ENCODE measurements at places on chromosomes 13 and 19.

- H3K4me3 ChIP-seq, result no peak overlapping the region
- H3K36me3 ChIP-seq, result no peaks in the 10 kb centered on the region
- H3K27ac ChIP-seq, result no peak overlapping the region
- no peaks in the 10 kb centered on the region for H3K4me1 ChIP-seq
Observed at GRCh38 chr13:54950546-54950945, 1921.9 kb downstream of the OLFM4 start.

DNA sequence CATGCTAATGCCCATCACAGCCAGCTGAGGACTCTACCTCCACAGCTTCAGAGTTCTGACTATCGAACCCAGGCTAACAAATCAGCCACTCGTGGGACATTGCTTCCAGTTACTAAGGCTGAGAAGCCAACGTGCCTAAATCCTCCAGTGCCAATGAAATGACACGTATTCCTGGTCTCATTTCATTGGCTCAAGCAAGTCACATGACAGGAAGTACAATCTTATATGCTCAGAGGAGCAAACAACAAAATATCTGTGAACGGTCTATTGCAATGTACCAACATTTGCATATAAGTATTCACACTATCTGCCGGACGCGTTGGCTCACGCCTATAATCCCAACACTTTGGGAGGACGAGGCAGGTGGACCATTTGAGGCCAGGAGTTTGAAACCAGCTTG lies 12.8 kb upstream of the IZUMO2 start:
- H3K27ac ChIP-seq, result no peak overlapping the region
- no peak for DNase-seq
- no peak overlapping the region for H3K4me3 ChIP-seq
- H3K36me3 ChIP-seq, result no peaks in the 10 kb centered on the region
- H3K27me3 ChIP-seq, result peaks cover 16% of the 10 kb centered on the region

DNA sequence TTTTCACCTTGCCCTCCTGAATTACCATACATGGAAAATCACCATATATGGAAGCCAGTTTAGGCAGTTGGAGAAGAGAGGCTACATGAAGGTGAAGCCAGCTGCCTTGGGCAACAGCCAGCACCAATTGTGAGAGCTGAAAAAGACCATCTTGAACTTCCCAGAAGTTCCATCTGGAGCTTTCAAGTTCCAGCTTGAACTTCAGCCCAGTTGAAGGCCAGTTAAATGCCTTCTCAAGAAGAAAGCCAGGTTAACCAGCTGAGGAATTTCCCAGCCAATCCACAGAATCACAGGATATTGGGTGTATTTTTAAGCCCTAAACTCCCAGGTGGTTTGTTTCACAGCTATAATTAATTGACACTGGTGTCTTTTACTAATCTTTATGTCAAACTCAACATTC lies 713.6 kb upstream of the MIR17HG start:
- no peaks in the 10 kb centered on the region for H3K4me1 ChIP-seq
- DNase-seq, result no peak
- H3K27me3 ChIP-seq, result no peaks in the 10 kb centered on the region
- no peak overlapping the region for H3K4me3 ChIP-seq
- no peaks in the 10 kb centered on the region for H3K36me3 ChIP-seq
- H3K27ac ChIP-seq, result no peak overlapping the region

GRCh38 chr13:44747179-44747578 lies 171.0 kb upstream of the TSC22D1 start:
- H3K27me3 ChIP-seq, result peaks cover 5% of the 10 kb centered on the region
- H3K27ac ChIP-seq, result no peak overlapping the region
- DNase-seq, result no peak
- H3K36me3 ChIP-seq, result no peaks in the 10 kb centered on the region
- H3K4me1 ChIP-seq, result no peaks in the 10 kb centered on the region
- H3K4me3 ChIP-seq, result no peak overlapping the region

DNA sequence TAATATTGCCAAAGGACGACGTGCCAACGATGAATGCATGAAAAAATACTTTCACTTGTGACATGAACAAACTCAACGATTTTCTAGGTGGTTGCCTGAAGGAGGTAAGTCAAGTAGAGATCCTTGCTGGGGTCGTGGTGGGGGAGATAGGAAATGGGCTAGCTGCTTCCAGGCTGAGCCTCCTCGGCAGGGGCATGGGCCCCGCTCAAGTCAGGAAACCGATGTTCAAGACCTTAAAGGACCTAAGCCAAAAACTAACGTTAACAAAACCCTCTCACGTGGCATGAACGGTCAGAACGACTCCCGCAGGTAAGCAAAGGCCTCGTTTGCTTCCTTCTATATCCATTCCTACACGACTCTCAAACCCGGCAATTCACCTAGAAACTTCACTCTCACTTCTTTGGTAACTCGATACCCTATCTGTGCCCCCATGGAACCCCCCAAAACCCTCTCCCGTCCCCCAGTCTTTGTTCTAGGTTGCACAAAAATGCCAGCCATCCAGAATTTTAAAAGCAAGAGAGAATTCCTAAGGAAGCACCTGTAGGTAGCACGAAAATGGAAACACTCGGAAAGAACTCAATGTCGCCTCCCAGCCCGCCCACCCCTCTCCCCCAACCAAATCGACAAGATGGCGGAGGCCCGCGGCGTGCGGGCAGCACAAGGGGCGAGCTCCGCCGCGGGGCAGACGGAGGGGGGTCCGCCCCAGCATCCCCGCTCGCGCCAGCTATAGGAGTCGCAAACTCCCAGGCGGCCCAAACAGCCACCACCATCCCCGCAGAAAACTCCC lies 13.6 kb downstream of the ACP4 start:
- no peaks in the 10 kb centered on the region for H3K27me3 ChIP-seq
- H3K36me3 ChIP-seq, result peaks cover 33% of the 10 kb centered on the region
- DNase-seq, result peak; percentile 18
- peak overlapping the region; percentile 98 for H3K4me3 ChIP-seq

DNA sequence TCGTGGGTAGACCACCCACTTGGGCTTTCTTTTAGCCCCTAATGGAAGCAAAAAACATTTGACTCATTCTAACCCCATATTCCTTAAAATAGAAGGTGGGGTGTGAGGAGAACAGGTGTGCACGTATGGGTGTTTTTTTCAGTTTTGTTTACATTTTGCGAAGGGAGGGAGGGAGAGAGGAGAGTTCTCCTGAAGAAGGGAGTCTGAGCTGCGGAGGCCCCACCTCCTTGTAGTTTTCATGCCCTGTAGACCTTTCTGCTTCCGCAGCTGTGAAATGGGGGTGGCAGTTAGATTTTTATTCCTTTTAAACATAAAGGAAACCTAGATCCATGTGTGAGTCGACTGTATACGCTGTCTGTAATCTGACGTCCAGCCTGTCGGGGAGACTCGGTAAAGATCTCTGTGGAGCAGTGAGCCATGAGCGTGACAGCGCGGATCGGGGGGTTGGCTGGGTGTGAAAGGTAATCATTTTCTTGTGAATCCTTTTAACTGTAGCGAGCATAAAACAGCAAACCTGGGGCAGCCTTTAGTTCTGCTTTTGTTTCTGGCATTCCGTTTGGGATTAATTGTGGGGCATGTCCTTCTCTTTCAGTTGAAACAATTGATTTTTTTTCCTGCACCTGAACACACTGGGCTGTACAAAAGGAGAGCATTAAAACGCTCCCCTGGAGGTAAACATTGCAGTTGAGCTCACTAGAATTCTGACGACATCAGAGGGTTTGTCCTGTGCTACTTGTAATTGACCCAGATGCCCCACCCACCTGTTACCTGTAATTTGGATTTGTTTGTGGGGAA lies 2.3 kb downstream of the UPF1 start:
- no peaks in the 10 kb centered on the region for H3K27me3 ChIP-seq
- peaks cover 54% of the 10 kb centered on the region for H3K36me3 ChIP-seq
- no peak for DNase-seq
- H3K27ac ChIP-seq, result peak overlapping the region; percentile 88
- peaks cover 54% of the 10 kb centered on the region for H3K4me1 ChIP-seq
